A172 (cell line): ENCODE measurements at places on chromosomes 7 and 10. TPM values are rescaled to one million over a fixed set of nuclear protein-coding genes. Genes with fewer than 3 reads are reported as not detected.

Gene WDFY4
- not detected in 2 replicates for total RNA-seq

Gene SPDYE8
- total RNA-seq = not detected in 2 replicates

Gene POLR2J2
- 2.4 and 2.8 TPM in 2 replicates for total RNA-seq

Gene USP54
- total RNA-seq = 28.7 and 32.3 TPM in 2 replicates

Gene RTKN2
- 20.2 and 23.8 TPM in 2 replicates for total RNA-seq

Gene MYL10
- not detected in 2 replicates for total RNA-seq

Gene CPN1
- not detected in 2 replicates for total RNA-seq

Gene MPP7
- total RNA-seq = 124 and 142 TPM in 2 replicates

Gene PRKAR1B
- total RNA-seq = 31.0 and 31.3 TPM in 2 replicates

Gene UNCX
- not detected in 2 replicates for total RNA-seq

Gene OR2A12
- not detected in 2 replicates for total RNA-seq

Gene ADARB2
- 0.38 and 1.2 TPM in 2 replicates for total RNA-seq

Gene FHIP2A
- 20.7 and 23.9 TPM in 2 replicates for total RNA-seq

Gene CHST15
- total RNA-seq = 2.4 and 2.5 TPM in 2 replicates

Gene ATXN7L1
- 1.6 and 10.2 TPM in 2 replicates for total RNA-seq

Gene GALNT17
- total RNA-seq = not detected in 2 replicates

Gene PRF1
- total RNA-seq = not detected in 2 replicates

Gene CFAP58
- total RNA-seq = 0.74 and 0.83 TPM in 2 replicates

Gene PITX3
- total RNA-seq = not detected in 2 replicates

Gene PLXNA4
- total RNA-seq = 0.22 and 0.36 TPM in 2 replicates

Gene IFIT1B
- not detected in 2 replicates for total RNA-seq

Gene AMPH
- total RNA-seq = 12.4 and 13.4 TPM in 2 replicates

Gene FBXO24
- total RNA-seq = 0.48 TPM in 1 of 2 replicates, not detected in the other

Gene ADIRF
- not detected in 2 replicates for total RNA-seq

Gene PIP
- not detected in 2 replicates for total RNA-seq

Gene HKDC1
- 22.7 and 35.3 TPM in 2 replicates for total RNA-seq

Gene LRIT1
- not detected in 2 replicates for total RNA-seq

Gene TAC1
- total RNA-seq = not detected in 2 replicates

Gene SLC26A5
- total RNA-seq = not detected in 2 replicates

Gene PRLHR
- total RNA-seq = not detected in 2 replicates

Gene ZPBP
- total RNA-seq = not detected in 2 replicates

Gene MKX
- 185 and 203 TPM in 2 replicates for total RNA-seq

Gene SUN3
- 4.5 and 7.9 TPM in 2 replicates for total RNA-seq

Gene BAMBI
- 36.2 and 43.8 TPM in 2 replicates for total RNA-seq

Gene TAS2R4
- 0.07 and 0.88 TPM in 2 replicates for total RNA-seq

Gene AGMO
- 0.43 TPM in 1 of 2 replicates, not detected in the other for total RNA-seq

Gene DLX6
- not detected in 2 replicates for total RNA-seq

Gene NCF1
- total RNA-seq = not detected in 2 replicates

Gene AKR1C1
- 28.1 and 68.3 TPM in 2 replicates for total RNA-seq

Gene PTF1A
- total RNA-seq = not detected in 2 replicates

Gene HOXA2
- 0.17 TPM in 1 of 2 replicates, not detected in the other for total RNA-seq

Gene ATP6V0A4
- 1.3 and 1.5 TPM in 2 replicates for total RNA-seq

Gene STK31
- total RNA-seq = 0.07 and 0.45 TPM in 2 replicates
